Muscle of leg (tissue), 16 donors: ENCODE measurements at places on chromosomes 13 and 19. TPM values are rescaled to one million over a fixed set of nuclear protein-coding genes. Genes with fewer than 3 reads are reported as not detected.

Gene FAM216B
- total RNA-seq, result 0.09 TPM

Gene TEAD2
- 43.0 TPM for total RNA-seq

Gene PCDH9
- total RNA-seq, result 8.3 TPM

Gene CIRBP
- 402 TPM for total RNA-seq
